ENCODE measurements at places on chromosomes 11 and 22.

DNA sequence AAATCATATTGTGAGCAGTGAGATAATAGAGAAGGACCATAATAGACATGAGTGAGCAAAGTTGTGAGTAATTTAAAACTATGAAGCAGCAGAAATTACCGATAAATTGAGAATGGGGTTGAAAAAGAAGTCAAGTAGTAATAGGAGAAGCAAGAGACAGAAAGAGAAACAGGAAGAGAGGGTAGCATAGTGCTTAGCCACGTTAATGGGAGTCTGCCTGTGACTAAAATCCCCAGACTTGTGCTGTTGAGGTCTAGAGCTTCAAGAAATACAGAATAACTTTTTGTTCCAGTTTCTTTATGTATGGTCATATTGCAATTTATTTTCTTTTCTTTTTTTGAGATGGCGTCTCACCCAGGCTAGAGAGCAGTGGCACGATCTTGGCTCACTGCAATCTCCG lies 368.7 kb downstream of the METTL15 start:
- no peak for DNase-seq

DNA sequence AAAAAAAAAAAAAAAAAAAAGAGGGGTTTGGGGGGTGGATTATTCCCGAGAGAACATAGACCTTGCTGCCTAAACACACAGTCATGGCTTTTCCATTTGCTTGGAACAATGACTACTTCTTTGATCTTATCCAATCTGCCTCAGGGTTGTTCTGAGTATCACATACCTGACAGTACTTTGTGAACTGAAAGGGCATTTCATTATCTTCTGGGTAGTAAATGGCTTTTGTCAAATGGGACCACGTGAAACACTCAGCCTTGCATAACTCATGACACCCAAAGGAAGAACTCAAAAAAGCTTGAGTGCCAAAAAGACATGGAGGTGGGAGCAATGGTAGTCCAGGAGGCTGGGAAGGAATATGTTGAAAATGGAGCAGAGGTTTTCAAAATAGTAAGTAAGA lies 123.2 kb upstream of the BID start:
- no peak for DNase-seq

- DNase-seq = peak; percentile 28
These were observed 210.0 kb downstream of the KIRREL3 start for GRCh38 chr11:126790550-126791081.

- DNase-seq = peak; percentile 14
These were observed 112.0 kb downstream of the PLEKHA7 start for GRCh38 chr11:16902182-16902581.

All from lung microvascular endothelial cell (primary cell).